ENCODE measurements at places on chromosomes 13 and 19.

DNA sequence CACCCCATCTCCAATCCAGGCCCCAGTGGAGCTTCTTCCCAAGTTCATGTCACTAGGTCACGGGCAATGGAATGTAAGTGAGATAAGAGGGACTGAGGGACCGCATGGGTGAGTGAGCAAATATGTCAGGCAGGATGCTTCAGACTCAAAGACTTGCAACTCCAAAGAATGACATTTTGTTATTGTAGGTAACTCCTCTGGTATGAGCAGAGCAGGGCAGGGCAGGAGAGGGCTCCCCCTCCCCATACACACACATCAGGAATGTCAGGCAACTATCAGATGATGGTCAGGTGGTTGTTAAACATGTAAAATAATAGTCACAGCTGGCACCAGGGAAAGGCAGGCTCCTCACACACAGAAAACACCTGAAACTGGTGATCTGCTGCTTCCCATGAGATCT, 10.6 kb downstream of the ERVV-2 start:
- no peak for DNase-seq

GRCh38 chr19:2278459-2279158, 3.4 kb downstream of the PEAK3 start:
- no peak for DNase-seq

GRCh38 chr13:36880961-36881360, 39.1 kb downstream of the SMAD9 start:
- DNase-seq, result no peak

DNA sequence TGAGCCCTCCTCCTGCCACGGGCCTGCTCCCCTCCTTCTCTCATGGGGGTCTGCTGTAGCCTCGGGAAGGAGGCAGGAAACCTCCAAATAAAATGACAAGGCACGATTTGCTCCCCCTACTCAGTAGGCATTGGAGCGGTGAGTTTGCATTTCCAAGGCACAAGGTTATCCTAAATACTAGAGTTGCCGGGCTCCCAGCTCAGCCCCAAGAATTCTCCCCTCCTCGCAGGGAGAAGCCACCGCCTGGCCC, 1.5 kb downstream of the CEBPA start:
- DNase-seq, result no peak

- DNase-seq, result no peak
Observed at GRCh38 chr19:51258165-51259160, 7.6 kb downstream of the SIGLECL1 start.

DNA sequence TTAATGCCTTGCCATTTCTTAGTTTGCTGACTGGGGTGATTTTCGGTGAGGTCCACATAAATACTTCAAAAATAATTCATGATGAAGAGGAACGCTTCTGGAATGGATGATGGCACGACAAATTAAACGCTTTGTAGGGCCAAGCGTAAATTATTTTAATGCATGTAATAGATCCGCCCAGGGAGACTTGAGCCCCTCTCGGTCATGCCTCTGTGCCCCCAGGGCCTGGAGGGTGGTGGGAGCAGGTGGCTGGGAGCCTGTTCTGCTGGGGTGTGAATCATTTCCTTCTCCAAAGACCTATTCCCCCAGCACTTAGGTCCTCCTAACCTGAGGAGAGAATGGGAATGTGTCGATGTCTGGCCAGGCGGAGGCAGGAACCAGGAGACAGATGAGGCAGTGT, 350.6 kb downstream of the ZNF536 start:
- no peak for DNase-seq

GRCh38 chr13:50794226-50794625, 49.3 kb downstream of the DLEU7 start:
- no peak for DNase-seq

- DNase-seq, result no peak
Observed at GRCh38 chr13:58712191-58712590, 1080.6 kb downstream of the PCDH17 start.

DNA sequence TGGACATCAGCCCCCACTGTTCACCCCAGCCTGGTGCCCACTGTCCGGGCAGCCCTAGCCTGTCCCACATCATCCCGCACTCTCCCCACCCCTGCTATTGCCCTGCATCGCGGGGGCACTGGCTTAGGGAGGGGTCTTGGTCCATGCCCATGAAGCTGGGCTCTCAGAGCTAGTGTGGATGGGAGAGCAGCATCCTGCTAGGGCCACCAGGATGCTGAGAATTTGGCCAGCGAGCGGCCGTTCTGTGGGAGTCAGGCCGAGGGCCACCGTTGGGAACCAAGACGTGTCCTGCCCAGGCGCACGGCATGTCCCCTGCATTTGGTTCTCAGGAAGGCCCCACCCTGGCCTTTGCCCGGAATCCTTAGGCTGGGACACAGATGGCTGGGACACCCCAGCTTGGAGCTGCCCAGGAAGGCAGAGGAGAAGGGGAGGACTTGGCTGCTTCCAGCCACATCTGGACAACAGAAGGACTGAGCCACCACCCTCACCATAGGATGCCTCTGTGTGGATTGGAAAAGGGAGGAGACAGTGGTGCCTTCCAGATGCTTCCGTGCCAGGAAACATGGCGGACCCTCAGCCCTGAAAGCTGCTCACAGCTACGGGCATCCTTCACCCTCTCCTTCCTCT, 14.6 kb downstream of the ADGRE5 start:
- DNase-seq, result no peak

- DNase-seq, result no peak
Observed at GRCh38 chr13:63542770-63543169, 2127.1 kb upstream of the PCDH20 start.

GRCh38 chr19:53466726-53467484, 628 bp upstream of the ZNF813 start:
- peak; percentile 55 for DNase-seq

DNA sequence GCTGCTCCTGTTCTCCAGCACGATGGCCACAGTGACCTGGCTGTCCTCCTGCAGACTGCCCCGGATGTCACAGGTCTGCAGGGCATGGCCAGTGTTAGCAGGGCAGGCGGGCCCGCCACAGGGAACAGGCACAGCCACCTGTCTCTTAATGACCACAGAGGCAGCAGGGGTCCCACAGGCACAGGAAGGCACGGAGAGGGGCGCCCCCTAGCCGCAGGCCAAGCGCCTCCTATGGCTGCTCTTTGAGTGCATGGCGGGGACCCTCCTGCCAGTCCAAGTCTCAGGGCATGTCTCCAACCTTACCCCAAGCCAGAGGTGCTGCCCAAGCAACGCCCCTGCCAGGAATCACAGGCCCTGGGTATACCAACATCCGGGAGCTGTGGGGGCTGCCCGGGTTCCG, 14.1 kb downstream of the IZUMO4 start:
- no peak for DNase-seq

DNA sequence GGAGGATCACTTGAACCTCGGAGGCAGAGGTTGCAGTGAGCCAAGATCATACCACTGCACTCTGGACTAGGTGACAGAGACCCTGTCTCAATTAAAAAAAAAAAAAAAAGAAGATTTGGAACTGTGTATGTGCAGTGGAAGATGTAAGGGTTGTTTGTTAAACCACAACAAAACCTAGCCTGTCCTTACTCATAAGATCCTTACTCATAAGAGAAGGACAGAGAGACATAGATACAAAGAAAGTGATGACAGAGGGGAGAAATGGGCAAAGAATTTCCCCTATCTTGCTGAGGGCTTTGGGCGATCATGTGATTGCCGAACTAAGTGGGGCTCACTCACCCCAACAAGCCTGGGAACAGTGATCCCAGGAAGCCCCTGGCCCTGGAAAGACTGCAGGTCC, 7.9 kb downstream of the ITPKC start:
- DNase-seq, result no peak

- no peak for DNase-seq
Observed at GRCh38 chr19:3684817-3685410, 15.4 kb downstream of the PIP5K1C start.

- DNase-seq, result peak; percentile 70
Observed at GRCh38 chr13:20160306-20161274, at the start of gene GJA3. TSS of gene GJA3 (minus strand) at chr13:20161052. CDS start at chr13:20143288, 17,764 bp downstream.

DNA sequence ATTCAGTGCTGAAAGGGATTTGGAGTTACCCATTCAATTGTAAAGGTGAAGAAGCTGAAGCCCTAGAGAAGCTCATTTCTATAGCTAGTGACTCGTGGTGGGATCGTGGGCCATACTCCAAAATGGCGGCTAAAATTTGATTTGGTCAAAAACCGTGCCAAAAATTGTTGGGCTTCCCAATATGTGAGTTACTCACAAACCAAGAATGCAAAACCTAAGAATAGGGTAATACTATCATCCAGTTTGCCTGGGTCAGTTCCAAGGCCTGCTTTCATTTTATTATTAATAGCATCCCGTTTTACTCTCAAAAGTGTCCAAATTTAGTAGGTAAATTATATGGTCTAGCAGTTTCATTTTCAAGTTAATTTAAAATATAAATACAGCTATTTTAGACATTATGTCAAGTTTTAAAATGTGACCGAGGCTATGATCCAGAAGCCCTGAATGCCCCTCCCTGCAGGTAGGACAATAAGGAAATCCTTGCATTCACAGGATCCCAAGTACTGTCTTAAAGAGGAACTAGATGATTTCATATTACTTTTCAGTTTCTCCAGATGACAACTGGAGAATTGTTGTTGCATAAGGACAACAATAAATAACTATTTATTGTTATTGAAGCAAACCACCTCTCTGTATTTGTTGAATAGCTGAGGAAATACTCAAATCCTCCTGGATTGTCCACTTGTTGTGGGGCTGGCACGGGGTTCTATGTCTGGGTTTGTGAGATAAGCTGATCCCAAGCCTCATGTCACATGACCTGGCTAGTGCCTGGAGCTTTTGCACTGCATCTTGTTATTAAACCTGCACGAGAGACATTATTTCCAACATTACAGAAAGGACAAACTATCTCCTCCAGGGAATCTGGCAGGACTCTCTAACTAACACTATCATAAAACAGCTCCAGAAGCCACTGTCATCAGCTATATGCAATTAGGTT, 11.6 kb upstream of the RAP2A start:
- no peak for DNase-seq

DNA sequence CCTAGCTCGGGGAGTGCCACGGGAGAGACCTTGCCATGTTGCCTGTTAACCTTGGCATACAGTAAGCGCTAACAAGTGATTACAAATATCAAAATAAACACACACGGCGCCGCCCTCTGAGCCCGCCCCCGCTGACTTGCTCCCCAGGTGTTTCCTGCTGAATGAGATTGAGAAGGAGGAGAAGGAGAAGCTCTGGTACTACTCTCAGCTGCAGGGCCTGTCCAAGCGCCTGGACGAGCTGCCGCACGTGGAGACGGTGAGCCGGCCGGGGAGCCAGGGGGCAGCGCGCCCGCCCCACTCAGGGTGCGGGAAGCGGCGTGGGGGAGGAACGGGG, 5.0 kb downstream of the APC2 start:
- DNase-seq, result no peak

GRCh38 chr19:41144403-41144802, 30.2 kb downstream of the CYP2F1 start:
- peak; percentile 73 for DNase-seq

- no peak for DNase-seq
Observed at GRCh38 chr13:70619936-70620335, 511.7 kb upstream of the KLHL1 start.

DNA sequence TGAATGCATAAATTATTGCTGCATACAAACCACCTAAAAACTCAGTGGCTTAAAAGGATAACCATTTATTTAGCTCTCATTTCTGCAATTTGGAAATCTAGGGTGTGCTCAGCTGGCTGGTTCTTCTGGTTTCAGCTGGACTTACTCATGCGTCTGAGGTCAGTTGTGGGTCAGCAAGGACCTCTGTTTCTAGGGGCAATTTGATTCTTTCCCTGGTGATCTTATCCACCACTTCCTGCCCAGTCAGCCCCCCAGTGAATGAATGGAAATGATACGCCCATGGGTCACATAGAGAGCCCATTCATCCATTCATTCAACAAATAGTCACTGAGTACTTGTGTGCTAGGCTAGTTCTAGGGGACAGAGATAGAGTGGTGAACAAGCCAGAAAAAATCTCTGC, 9.9 kb downstream of the FXYD5 start:
- no peak for DNase-seq
